ENCODE measurements at places on chromosomes 12 and 14. TPM values are rescaled to one million over a fixed set of nuclear protein-coding genes. Genes with fewer than 3 reads are reported as not detected.

DNA sequence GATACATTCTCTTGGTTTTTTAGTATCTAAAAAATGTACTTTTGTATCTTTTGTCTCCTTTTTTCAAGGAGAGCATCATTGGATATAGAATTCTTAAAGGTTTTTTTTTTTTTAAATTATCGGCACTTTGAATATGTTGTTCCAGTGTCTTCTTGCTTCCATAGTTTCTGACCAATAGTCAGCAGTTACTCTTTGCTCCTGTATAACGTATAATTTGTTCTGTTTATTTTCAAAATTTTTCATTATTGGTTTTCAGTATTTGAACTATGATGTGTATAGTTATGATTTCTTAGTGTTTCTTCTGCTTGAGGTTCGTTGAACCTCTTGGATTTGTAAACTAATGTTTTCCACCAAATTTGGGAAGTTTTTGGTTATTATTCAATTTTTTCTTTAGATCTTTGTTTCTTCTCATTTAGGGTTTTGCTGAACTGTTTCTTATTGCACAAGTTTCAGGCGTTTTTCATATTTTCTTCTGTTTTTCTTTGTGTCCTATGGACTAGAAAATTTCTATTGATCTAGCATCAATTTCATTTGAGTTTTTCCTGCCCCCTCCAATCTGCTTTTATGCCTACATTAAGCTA lies 93.9 kb downstream of the PLBD1 start:
- DNase-seq, result no peak

ISCU gene
- total RNA-seq, result 93.3 TPM

DNA sequence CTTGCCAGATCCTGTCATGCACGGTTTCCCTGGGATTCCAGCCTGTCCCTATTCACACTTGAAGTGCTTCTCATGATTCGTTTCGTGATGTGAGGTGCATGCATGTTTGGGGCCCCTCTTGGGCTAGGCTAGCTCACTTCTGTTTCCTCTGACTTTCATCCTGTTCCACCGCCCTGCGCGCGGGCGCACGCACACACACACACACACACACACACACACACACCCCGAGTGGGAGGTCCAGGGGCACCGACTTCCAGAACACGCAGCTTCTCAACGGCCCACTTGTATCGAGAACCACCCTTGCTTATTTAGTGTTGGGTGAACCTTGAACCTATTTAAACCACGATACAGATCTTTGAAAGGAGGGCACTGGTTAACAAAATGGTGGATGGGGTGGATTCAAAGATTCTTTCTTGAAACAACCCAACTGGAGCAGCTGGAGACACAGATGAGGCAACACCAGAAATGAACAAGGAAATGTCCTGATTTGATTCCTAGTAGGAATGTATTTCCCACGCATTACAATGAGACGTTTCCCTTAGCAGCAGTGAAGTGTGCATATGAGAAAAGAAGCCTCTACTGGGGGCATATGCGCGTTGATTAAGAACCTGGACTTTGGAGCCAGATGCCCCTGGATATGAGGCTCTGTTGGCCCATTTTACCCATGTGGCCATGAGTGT lies 16.3 kb downstream of the ELK3 start:
- no peak for DNase-seq

DNA sequence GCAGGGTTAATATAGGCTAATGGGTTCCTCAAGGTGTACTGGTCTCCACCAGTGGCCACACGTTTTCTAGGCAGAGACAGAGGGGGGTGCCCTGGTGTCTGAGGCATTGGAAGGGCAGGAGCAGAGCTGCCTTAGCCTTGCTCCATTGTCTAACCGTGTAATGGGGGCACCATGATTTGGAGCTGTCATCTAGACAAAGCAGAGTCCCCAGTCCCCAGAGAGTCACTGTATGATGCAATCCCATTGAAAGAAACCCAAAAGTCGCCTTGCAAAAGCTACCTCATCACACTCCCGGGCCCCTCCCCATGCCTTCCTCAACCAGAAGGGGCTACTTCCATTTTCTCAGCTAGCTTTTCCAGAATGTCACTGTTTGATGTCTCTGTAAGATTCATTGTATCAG lies 487.1 kb downstream of the AACS start:
- no peak for DNase-seq

- DNase-seq, result no peak
These were observed 149.7 kb downstream of the NTF3 start for GRCh38 chr12:5581616-5582015.

PHETA1 gene
- total RNA-seq, result 5.1 TPM

DNA sequence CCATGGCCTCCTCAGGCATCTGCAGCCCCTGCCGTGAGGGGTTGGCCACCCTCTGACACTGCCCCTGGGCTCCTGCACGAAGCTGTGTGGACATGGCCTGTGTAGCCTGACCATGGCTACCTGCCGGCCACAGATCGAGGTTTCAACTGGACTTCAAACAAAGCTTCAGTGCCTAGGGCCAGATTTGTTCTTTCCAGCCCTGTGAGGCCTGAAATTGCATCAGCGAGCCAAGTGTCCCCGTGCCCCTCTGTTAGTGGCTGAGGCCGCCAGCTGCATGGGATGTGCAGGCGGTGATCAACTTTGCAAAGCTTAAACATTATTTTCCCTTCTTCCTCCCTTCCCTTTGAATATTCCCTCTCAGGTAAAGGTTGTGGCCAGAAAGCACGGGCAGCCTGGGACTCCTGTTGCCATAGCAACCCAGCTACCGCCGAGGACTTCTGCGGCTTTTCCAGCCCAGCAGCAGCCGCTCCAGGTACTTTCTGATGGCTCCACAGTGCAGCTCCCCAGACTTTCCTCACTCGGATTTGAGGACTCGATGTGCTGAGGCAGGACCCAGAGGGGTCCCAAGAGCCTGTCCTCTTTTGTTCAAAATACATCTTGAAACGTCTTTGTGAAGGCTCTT lies 35.8 kb downstream of the DDX51 start:
- DNase-seq, result no peak

GRCh38 chr14:55500219-55500701 lies 59.8 kb upstream of the TBPL2 start:
- DNase-seq, result no peak

DNA sequence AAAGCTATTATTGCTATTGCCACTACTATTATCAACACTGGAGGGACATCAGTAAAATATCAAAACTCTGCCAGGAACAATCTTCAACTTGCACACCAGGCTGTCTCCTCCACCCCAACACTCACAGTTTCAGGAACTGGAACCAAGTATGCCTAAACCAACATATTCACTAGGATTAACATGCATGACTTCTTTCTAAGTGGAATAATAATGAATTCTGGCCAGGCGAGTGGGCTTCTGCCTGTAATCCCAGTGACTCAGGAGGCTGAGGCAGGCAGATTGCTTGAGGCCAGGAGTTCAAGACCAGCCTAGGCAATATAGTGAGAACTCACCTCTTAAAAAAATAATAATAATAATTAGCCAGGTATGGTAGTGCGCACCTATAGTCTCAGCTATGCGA lies 58.1 kb downstream of the TBX5 start:
- no peak for DNase-seq

GPD1 gene
- total RNA-seq, result 0.14 TPM

DNA sequence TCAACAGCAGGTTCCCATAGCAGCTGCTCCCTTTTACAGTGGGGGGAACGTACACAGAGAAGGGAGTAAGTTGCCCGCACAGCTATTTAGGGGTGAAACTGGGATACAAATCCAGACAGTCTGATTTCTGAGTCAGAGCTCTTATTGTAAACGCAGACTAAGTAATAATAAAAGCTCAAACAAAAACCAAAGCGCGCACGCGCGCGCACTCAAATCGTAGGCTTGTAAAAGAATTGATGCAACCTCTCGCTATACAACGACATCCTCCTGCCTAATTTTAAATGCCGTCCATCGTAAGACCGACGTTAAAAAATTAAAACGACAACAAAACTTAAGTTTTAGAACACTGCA lies 747 bp upstream of the DACT1 start:
- DNase-seq, result peak; percentile 73

- no peak for DNase-seq
These were observed 126.8 kb downstream of the TRAFD1 start for GRCh38 chr12:112252184-112252583.

DNA sequence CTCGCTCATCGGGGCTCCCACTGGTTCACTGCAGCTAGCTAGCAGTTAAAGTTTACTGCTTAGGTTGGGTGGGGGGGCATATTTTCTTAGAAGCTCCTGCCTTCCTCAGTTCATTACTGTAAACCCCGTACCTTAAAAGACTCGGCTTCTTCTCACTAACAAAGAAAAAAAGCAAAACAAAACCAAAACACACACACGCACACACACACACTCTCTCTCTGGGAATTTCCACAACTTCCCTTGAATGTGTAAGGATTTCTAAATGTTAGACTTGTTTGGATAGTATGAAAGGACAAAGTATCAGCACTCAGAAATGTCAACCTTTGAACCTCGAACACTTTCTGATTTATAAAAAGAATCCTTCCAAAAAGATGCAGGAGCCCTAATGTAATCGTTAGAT lies 927 bp downstream of the PTHLH start:
- peak; percentile 48 for DNase-seq

FBXO34 gene
- 16.3 TPM for total RNA-seq

TUNAR gene
- total RNA-seq, result not detected

PPP4R4 gene
- total RNA-seq, result 4.4 TPM

RAPGEF3 gene
- 8.1 TPM for total RNA-seq

GRCh38 chr12:88451205-88451604 lies 129.1 kb downstream of the KITLG start:
- no peak for DNase-seq

- no peak for DNase-seq
These were observed 28.0 kb upstream of the METAP2 start for GRCh38 chr12:95445884-95446505.

GRCh38 chr12:50625029-50625925 lies 120.5 kb downstream of the DIP2B start:
- no peak for DNase-seq

DNA sequence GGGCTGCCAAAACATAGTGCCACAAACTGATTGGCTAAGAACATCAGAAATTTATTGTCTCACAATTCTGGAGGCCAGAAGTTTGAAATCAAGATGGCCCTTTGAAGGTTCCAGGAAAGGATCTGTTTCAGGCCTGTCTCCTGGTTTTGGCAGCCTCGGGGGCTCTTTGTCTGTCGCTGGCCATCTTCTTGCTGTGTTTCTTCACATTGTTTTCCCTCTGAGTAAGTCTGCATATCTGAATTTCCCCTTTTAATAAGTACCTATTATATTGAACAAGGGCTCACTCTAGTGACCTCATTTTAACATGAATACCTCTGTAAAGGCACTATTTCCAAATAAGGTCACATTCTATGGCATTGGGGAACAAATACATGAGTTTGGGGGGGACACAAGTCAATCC lies 467.1 kb upstream of the MGAT4C start:
- no peak for DNase-seq

DNA sequence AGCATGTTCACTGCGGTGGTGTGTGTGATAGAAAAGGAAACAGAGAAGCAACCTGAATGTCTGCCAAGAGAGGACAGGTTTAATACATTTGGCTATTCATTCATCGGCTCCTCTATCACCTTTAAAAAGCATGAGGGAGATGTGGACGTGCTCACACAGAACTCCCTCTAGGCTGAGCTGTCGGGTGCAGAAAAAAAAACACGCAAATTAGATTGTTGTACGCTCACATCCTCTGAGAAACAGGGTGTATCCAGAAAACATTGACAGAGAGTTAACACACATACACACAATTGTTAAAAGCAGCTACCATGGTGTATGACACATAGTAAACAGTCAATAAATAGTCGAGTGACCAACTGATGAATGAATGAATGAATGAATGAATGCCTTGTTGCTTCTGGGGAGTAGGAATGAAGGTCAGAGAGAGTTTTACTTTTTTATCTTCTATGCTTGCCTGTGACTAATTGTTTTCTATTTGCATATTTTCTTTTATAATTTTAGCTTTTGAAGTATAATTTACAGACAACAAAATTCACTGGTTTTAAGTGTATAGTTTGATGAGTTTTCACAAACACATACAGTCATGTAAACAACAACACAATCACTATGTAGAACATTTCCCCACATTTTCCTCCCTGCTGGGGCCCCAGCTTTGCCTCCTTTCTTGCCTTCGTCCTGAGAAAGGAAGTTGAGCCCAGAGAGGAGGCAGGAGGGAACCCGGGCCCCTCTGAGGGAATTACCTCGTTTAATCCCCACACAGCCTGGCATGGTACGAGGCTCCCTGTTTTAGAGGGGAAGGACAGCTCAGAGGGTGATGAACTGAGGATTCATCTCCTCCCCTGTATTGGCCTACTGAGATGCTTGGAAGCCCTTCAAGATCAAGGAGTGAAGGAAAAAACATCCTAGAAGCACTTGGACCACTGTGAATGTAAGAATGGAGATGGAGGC lies 19.7 kb upstream of the FAM222A start:
- peak; percentile 52 for DNase-seq

MYF6 gene
- not detected for total RNA-seq

DNA sequence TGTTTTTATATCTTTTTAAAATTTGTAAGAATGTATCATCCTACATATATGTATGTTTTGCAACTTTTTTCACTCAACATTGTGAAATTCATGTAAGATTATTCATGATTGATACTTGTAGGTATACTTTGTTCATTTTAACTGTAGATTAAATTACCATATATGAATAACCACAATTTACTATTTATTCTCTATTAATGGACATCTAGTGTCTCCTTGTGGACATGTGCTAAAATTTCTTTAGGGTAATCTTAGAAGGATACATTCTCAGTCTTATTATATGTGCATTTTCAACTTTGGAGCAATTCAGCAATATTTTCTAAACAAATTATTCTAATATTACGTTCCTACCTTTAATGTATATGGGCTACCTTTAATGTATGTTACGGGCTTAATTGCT lies 192.4 kb downstream of the FUT8 start:
- peak; percentile 12 for DNase-seq

DNA sequence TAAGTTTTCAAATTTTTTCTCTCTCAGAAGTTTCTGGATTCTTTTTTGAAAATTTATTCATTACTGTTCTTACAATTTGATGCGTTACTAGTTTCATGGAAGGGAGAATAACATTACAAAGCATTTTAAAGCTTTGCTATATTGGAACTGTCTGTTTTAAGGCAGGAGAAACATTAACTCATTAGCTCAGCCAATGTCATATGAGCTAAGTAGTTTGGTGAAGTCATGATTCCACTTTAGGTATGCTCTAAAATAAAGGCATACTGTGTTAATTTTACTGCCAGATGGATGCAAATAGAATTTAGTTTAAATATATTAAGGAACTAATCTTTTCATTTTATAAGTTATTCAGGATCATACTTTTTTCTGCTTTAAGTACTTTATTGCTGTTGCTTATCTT lies 46.0 kb downstream of the ARID2 start:
- no peak for DNase-seq

Data from foreskin keratinocyte (primary cell).